Right kidney (tissue), 9 donors: ENCODE measurements at places on chromosomes 7 and 10.

DNA sequence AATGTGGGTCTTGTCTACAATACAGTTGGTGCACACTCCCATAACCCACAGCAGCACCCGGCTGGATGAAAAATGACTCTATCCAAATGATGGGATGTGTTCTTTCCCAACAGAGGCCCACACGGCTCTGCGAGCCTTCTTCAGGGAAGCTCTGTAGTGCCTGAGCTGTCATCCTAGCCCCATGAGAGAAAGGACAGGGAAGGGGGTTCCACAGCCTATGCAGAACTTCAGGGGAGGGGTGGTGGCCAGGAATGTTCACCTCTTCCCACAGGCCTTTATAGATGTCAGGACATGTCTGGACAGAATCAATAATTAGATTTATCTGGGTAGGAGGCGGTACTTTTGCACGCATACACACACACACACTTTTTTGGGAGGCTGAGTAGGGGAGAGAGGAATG is 109.0 kb downstream of the JCAD start:
- no peak for DNase-seq

DNA sequence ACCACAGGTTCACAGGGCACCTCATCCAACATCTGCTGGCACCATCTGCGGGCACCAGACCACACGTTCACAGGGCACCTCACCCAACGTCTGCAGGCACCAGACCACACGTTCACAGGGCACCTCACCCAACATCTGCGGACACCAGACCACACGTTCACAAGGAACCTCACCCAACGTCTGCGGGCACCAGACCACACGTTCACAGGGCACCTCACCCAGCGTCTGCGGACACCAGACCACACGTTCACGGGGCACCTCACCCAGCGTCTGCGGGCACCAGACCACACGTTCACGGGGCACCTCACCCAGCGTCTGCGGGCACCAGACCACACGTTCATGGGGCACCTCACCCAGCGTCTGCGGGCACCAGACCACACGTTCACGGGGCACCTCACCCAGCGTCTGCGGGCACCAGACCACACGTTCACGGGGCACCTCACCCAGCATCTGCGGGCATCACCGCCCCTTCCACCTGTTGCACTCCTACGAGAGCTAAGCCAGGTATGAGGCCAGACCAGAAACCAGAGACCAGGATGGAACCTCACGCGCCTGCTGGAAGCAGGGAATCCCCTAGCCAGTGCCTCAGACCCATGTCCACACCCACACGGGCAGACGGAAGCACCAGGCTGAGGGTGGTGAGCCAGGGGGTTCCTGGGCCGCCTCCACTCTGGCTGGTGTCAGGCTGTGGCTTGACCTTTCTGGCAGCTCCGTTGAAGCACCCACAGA is 182.8 kb downstream of the MAD1L1 start:
- DNase-seq: no peak

DNA sequence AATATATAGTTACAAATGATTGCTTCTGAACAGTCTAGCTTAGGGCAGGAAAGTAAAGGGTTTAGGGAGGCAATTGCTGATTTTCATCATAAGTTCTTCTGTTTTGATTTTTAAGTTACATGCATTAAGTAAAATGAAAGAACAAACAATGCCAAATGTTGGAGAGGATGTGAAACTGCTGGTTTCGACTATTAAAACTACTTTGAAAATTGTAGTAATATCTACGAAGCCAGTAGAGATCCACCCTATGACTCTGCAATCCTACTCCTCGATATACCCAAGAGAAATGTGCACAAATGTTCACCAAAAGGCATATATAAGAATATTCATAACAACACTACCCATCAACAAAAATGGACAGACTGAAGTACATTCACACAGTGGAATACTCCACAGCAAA is 24.3 kb downstream of the PDZD8 start:
- no peak for DNase-seq

- DNase-seq: peak; percentile 16
Measured at GRCh38 chr7:47040795-47041347, 541.0 kb downstream of the TNS3 start.

- no peak for DNase-seq
Measured at GRCh38 chr10:81027706-81028105, 490.0 kb downstream of the SH2D4B start.

GRCh38 chr10:2005546-2005945 is 268.2 kb upstream of the ADARB2 start:
- DNase-seq: no peak

GRCh38 chr7:40542982-40543741 is 408.4 kb downstream of the SUGCT start:
- no peak for DNase-seq

GRCh38 chr10:5817322-5818047 is 4.3 kb upstream of the GDI2 start:
- no peak for DNase-seq

GRCh38 chr7:139036901-139037300 is 1.1 kb upstream of the ZC3HAV1L start:
- no peak for DNase-seq

DNA sequence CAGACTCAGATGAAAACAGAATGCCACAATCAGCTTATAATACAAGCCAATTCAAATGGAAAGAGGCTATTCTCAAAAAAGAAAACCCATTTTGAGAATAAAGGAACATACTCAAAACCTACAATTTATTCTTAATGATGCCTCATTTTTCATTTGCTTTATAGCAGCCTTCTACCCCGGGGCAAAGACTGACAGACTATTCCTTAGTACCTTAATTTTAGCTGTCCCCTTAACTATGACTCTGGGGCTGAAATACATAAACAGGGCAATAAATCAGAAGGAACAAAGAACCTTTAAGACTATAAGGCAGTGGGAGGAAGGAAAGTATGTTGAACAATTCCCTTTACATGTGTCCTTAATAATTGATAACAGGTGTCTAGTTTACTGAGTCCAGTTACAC is 76.8 kb downstream of the TMEM106B start:
- no peak for DNase-seq

DNA sequence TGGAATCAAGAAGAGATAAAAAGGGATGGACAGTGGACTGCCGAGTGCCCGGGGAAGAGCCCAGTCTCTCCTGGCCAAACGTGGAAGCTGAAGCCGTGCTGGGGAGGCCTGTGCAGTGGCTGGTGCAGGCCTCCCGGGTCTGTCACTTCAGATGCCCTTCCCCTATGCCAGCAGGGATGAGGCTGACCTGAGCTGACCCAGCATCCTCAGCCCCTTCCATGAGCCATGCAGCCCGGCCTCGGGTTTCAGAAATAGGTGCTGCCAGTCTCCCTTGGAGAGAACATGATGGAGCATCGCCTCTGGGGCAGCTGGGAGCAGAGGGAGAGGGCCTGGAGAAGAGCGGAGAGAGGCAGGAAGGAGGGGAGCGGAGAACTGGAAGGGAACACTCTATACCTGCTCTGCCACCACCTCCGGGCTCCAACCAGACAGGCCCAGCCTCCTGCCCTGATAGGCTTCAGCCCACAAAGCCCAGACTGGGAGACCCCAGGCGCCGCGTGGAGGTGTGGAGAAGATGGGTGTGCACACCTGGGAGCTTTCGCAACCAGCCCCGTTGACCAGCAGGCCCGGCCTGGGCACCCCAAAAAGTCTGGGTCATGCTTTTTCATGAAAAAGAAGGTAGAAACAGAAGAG is 68.6 kb upstream of the PPP2R2D start:
- DNase-seq: no peak

DNA sequence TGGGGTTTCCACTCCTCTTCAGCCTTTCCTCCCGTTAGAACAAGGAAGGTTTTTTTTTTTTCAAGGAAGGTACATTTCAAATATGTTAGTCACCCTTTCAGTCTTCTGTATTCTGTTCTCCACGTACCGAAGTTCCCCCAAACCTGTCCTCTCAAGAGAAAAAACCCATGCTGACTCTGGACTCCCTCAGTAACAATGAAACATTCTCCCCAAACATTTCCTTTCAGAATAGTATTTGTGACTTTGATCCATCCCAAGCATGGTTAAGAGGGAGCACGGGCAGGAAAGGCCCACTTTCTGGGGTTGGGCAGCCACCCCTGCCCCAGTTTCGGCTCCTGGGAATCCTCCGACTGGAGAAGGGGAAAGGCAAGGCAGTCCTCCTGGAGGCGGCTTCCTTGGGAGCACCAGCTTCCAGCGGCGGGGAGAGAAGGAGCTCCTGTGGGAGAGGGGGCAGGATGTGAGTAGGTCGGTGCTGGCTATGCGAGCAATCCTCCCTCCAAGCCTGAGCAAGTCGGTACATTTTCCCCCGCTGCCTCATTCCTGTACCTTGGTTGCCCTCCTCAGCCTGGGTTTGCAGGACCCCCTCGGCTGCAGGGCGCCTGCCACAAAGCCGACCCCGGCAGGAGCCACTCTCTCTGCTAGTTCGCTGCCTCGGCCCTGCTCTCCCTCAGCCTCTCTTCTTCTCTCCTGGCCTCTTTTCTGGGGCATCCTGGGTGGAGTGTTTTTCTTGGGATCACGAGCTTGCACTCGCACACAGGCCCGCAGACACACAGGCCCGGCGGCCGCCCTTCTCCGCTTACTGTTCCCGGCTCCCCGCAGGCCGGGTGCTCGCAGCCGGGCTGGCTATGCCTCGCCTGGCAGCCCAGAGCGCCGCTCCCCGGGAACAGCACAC is 2.1 kb upstream of the HOXA1 start:
- DNase-seq: peak; percentile 89

DNA sequence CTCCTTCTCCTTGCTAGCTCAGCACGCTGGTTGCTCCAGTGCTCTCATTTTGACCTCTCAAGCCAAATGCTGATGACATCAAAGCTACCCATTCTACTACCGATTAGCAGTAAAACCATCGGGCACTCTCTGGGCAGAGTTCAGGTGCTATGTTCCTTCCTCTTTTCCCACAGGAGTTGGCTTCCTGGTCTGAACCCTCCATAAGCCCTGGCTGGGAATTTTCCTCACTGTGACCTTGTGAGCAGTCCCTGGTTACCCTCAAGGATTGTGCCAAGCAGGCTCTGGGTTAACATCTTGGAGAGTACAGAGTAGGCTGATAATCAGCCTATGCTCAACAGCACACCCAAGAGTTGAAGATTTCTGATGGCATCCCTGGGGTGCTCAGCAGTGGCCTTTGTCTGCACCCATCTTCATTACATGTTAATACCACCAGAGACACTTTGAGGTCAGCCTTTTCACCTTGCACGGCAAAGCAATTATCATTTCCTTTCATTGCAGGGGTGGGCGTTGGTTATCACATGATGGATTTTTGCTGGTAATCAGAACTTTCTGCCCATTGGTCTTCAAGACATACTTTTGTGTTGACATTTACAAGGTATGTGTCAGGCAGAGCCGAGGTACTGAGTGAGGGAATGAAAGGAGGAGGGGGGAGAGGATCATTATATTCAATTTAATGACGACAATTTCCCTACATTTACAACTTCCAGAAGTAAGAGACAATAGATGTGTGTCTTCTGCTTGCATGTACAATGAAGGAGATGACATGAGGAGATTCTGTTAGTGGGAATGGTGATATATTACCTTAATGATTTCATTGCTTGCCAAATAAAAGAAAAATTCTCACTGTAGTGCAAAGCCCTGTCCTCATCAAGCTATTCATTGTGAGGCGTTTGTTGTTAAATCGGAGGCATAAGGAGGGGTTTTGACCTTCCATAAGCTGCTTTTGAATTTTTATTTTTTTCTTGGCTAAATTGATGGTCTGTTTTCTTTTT is 452.0 kb downstream of the LRMDA start:
- no peak for DNase-seq

- no peak for DNase-seq
Measured at GRCh38 chr7:22238354-22239311, 118.3 kb downstream of the RAPGEF5 start.

- DNase-seq: no peak
Measured at GRCh38 chr7:50226145-50226544, 78.4 kb upstream of the IKZF1 start.

DNA sequence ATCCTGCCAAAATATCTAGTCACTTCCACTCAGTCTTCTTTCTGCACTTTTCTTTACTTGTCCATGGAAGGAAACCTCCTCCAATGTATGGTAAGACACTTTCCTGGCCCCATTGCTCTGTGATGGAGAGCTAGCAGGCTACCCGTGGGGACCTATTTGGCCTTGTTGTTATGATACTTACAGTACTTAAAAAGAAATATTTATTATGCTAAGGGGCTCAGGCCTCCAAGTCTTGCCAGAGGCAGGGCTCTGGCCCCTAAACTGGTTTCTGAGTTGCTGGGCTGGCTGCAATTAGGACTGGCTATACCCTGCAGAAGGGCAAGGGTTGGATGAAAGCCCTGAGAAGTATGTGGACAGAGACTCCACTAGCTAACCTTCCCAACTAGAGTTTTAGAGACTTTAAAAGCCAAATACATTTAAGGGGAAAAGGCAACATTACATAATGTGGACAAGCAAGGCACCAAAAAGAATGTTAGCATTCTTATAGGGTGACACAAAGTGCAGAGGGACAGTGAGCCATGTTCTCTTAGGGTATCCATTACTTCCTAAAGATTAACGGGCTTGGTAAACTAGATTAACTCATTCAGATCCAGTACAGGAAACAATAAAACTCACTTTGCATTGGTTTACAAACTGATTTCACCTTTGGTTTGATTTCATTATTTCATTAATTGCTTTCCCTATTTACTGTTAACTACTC is 84.9 kb upstream of the INHBA start:
- DNase-seq: no peak

DNA sequence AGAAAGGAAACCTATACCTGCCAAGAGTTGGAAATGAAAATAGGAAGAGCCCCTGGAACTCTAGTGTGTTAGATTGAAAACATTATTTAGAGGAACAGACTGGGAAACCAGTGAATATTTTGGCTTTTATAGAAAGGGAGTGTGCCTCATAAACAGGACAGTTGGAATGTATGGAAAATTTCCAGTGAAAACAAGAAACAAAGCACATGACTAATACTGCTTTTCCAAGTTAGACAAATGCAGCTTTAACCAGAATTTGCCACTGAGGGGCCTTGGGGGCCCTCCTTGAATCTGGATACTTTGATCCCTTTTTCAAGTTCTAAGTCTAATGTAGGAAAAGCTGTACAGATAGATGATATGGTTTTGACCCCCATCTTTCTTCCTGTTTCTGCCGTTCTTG is 21.2 kb downstream of the ITGB8 start:
- no peak for DNase-seq

GRCh38 chr10:87578842-87579401 is 74.2 kb downstream of the MINPP1 start:
- no peak for DNase-seq
